ENCODE measurements at places on chromosomes 2 and 18.

- DNase-seq, result no peak
Measured at GRCh38 chr2:23127465-23127864, 257.5 kb upstream of the KLHL29 start.

GRCh38 chr2:98180456-98180855 is 93.5 kb downstream of the VWA3B start:
- DNase-seq, result no peak

DNA sequence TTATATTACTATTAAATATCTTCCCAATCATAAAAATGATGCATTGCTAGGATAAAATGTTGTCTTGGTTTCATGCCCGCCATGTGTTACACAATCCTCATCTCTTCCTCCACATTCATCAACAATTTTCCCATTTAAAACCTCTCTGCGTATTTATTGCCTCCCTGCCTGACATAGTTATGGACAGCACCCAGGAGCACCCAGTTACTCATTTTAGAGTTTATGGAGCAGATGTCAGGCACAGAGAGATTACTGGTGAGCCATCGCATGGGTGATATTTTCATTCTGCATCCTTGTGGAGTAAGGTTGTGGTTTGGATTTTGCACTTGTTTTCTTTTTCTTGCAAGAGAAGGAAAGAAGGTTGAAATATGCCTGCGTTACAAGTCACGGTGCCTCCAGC is 116.7 kb upstream of the NPAS2 start:
- DNase-seq, result no peak

- DNase-seq, result no peak
Measured at GRCh38 chr2:109694190-109694589, 80.0 kb downstream of the SOWAHC start.

GRCh38 chr18:45876161-45876560 is 50.7 kb downstream of the SIGLEC15 start:
- DNase-seq, result no peak

DNA sequence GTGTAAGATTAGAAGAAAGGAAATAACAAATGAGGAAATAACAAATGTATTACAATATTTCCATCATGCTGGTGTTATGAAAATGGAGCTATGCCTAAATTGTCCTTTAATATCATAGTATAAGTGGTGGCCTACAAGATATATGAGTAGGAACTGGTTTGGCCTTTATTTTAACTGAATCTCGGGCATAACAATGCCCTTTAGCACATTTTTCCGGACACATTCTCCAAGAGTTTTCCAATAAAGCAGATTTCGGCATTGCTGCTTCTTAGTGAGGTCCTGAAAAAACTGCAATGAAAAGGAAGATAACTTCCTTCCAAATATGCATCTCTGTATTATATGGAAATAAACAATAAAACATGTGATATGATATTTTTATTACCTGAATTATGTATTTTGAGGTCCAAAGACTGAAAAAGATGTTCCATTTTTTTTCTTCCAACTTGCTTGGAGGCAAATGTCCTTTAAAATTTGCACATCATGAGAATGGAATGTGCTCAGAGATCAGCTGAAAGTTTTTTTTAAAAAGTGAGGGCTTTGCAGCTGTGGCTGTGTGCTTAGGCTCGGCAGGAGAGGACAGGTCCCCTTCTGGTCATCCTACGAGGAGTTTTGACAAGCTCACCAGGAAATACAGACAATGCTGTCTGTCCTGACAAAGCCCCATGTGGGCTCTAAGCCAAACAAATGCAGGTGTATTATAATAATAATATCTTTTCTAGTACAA is 132.3 kb upstream of the RND3 start:
- DNase-seq, result no peak

- DNase-seq, result no peak
Measured at GRCh38 chr2:168713325-168713724, 89.1 kb upstream of the NOSTRIN start.

GRCh38 chr2:143726151-143726845 is 597.1 kb downstream of the ARHGAP15 start:
- no peak for DNase-seq

DNA sequence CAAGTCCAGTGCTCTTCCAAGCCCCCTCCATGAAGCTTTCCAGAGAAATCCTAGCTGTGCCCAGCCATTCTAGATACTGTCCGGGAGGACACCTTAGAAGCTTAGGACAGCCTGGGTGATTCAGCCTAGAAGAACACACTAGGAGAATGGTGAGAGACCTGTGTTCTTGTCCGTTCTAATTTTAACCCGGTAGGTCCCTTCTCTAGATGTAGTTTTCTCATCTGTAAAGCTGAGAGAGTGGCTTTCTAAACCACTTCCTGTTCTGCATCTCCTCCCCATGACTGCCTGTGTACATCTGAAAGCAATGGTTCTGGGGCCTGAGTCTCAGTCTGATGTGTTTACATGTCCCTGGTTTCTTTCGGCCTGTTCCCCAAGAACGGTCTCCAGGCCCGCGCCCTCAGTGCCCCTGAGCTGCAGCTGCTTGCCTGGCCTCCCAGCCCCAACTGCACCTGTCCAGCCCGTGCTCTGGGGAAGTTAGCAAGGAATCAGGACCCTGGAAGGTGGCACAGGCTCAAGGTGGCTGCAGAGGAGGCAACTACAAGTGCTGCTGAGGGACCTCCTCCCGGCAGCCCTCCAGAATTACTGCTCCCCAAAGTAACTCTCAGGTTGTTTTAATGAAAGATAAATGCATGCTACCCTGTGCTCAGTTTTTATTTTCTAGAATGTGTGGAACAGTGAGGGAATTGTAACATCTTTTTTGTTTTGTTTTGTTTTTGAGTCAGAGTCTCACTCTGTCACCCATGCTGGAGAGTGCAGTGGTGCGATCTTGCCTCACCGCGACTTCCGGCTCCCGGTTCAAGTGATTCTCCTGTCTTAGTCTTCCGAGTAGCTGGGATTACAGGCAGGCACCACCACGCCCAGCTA is 105.9 kb downstream of the LBH start:
- peak; percentile 35 for DNase-seq

DNA sequence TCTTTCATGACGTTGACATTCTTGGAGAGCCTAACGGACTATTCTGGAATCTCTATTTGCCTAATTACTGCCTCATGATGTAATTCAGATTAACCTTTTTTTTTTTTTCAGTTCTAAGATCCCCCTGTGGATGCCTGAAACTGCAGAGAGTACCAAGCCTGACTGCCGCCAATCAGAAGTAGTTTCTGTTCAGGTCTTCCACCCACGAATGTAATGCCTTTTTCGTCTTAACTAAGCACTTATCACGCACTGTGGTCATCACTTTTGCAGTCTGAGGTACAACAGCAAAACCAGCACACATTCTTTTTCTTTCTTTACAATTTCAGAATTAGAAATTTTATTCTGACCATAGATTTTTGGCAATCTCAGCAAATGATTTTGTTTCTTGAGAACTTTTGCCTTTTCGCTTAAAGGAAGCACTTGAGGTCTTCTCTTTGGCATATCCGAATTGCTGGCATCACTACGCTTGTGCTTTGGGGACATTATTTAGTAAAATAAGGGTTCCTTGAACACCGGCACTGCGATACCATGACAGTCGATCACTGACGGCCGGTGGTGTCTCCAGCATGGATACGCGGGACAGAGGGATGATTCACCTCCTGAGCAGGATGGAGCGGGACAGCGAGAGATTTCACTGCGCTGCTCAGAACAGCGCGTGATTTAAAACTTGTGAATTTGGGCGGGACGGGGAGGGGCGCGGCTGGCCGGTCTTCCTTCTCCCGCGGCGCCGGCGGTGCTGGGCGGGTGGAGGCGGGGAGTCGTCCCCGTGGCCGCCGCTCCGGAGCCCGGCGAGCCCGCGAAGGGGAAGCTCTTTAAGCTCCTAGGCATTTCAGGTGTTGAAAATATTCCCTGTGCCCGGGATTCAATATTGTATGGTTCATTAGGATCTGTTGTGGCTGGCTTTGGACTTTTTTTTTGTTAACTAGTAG is 32.0 kb upstream of the GPR55 start:
- DNase-seq, result peak; percentile 15

DNA sequence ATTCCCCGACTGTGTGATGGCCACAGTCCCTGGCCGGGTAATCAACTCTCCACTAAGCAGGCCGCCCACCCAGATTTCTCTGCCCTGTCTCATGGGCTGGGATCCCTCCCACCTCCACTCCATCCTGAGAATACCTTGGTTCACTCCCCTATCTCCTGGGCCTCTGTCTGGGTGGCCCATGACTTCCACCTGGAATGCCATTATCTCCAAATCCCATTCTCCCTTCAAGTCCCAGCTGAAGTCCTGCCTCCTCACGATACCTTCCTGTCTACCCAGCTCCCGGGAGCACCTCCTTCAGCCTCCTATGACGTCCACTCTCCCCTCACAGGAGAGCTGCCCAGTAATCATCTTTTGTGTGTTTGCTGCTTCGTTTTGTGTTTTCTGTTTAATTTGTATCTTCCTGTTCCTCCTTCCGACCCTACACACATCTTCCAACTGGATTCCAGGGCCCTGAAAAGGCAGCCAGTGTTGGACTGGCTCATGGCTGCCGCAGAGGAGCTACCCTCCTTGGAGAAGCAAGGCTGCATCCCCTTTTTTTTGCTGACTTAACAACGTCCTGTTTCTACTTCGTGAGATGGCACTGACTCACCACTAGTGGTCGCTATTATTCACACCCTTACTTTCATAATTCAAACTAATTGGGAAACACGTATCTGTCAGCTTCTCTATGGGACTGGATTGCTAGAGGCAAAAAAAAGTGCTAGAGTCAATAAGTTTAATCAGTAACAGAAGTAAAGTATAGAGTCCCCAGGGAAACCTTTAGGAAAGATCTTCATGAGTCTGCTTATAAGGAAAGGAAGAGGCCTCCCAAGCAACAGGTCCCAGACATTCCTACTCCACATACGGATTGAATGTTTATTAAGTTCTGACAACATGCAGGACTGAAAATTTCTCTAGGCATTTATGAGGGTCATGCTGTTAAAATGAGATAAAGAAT is 171.9 kb upstream of the GATA6 start:
- DNase-seq, result no peak

GRCh38 chr2:309148-309953 is 21.5 kb upstream of the ALKAL2 start:
- no peak for DNase-seq

GRCh38 chr2:231674587-231675338 is 33.6 kb upstream of the PTMA start:
- DNase-seq, result peak; percentile 56

DNA sequence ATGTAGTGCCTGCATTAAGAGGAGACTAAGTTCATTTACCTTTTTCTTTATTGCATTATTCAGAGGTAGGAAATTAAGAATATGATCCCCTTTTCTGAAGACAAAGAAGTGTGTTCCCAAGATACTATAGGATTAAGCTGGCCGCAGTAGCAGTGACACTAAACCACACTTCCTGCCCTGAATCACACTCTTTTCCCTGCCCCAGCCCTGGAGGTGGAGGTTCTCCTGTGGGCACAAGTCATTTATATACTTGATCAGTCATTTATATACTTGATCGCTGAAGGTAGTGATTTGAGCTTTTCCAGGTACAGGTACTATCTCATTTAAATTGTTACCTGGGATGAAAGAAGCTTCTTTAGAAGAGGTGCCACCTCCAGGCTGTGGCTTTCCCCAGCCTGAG is 78.6 kb downstream of the ARMC9 start:
- DNase-seq, result no peak

- no peak for DNase-seq
Measured at GRCh38 chr2:100818003-100818605, 1.8 kb upstream of the NPAS2 start.

DNA sequence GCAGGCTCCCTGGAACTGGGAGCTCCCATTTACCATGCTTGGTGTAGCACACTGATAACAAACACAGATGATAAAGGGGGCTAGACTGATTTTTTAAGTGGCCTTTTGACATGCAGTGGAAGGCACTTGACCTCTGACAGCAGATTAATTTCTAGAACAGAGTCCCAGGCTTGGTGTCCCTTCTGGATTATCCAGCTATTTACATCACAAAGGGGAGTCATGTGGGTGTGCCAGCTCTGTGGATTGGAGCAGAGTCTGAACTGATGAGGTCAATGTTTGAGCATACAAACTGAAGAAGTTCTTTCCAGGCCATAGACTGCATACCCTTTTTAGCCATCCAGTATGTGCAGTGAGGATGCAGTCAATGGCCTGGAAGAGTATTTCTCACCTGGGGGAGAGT is 31.5 kb upstream of the SIX2 start:
- no peak for DNase-seq

- DNase-seq, result no peak
Measured at GRCh38 chr2:15346624-15347023, 214.5 kb downstream of the NBAS start.

DNA sequence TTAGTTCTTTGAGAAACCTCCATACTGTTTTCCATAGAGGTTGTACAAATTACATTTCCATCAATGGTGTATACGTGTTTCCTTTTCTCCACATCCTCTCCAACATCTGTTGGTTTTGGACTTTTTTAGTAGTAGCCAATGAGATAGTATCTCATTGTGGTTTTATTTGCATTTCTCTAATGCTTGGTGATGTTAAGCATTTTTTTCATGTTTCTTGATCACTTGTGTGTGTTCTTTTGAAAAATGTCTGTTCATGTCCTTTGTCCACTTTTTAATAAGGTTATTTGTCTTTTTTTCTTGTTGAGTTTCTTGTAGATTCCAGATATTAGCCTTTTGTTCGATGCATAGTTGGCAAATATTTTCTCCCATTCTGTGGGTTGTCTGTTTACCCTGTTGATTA is 392.3 kb upstream of the ZEB2 start:
- DNase-seq, result no peak

DNA sequence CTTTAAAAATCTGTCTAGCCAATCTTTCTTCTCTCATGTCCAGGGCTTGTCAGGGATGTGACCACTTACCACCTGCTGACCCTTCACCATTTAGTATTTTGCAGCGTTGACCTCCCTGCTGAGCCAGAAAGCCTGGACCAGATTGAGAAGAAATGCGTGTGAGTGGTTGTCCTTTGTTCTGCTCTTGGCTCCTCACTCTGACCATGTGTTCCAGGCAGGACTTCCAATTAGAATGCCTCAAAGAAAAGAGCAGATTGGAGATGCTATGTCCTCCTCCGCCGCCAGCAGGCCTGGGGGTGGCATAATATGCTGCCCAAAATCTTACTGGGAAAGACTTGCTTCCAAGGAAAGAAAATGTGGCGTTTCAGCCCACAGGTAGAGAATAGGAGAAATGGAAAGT is 894.1 kb downstream of the SLC4A3 start:
- DNase-seq, result no peak

- DNase-seq, result no peak
Measured at GRCh38 chr2:86492048-86492453, 50.9 kb downstream of the KDM3A start.

- no peak for DNase-seq
Measured at GRCh38 chr2:41847744-41848441, 199.9 kb upstream of the PKDCC start.

DNA sequence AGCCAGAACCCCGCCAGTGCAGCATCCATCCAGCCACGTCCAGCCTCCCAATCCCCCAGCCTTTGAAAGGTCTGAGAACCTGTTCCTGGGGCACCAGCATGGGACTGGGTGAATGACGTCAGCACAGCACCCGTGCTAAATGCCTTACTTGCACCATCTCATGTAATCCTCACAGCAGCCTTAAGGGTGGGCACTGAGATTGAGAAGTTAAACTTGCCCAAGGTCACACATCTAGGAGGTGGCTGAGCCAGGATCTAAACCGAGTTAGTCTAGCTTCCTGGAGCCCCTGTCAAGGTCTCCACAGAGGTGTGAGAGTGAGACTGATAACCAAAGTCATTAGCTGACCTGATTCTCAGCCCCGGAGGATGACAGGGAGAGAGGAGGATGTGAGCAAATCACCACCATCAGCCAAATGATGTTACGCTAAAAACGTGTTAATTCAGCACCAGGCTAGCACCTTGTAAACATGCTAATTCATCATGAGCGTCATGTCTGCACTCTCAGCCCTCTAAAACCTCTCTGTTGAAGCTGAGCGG is 4.6 kb downstream of the CD8A start:
- no peak for DNase-seq
